GM18507 (cell line): ENCODE measurements at places on chromosomes 5 and 9.

DNA sequence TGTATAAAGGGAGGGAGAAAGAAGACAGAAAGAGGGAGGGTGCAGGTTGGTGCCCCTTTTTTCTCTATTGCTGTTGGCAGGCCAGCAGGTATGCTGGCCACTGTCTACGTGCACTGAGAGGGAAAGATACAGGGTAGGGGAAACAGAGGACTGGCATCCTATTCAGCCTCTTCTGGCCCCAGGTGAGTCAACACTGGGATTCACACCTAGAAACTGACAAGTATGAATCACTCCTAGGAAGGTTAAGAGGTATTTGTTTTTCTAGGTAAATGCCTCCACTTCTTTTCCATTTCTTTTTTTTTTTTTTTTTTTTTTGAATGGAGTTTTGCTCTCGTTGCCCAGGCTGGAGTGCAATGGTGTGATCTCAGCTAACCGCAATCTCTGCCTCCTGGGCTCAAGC is 2.8 kb upstream of the UBAP1 start:
- no peak for DNase-seq

DNA sequence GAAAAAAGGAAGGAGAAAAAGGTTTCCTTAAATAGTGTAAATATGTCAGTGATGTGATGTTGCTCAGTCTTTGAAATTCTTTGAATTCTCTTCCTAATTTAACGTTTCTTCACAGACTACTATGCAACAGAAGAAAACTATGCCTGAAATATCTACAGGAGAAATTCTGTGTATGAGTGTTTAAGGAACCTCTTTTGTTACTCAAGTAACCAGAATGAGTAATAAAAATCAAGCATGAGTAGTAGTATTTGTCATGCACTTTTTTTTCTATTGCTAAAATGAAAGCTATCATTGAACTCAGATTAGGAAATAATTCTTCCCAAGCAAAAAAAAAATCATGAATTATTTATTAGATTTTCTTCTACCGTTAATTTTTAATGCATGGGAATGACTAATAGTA is 20.3 kb upstream of the THG1L start:
- DNase-seq = no peak

DNA sequence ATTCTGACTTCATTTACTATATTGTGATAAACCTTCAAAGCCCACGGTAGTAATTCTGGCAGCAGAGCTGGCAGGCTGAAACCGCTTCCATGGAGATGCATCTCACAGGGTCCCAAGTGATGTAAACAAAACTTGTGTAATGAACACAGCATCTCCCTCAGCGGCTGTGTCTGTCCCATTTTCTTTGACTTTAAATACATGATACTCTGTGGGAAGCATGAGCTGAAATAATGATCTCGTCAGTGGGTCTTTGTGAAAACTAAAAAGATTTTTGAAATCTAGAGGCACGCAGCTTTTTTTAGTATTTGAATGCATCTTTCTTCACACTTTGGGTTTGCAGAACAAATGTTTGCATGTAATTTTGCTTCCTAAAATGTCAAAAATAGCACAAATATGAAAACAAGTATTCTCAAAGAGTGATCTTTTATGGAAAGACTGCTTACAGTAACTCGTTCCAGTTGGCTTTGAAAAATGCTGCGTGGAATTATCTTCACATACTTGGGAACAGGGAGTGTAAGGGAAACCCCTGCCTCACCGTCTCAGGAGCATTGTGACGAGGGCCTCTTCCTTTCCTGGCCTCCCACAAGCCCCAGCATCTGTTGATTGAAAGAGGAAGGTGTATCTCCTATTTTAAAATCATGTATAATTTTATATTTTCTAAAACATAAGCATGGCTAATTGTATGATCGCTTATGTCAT is 18.1 kb upstream of the LPCAT1 start:
- no peak for DNase-seq

GRCh38 chr5:150057996-150058395 is 28.4 kb downstream of the CSF1R start:
- DNase-seq = no peak

GRCh38 chr5:126851501-126852011 is 74.6 kb downstream of the LMNB1 start:
- no peak for DNase-seq

- DNase-seq = no peak
Observed at GRCh38 chr9:127411122-127411521, 13.1 kb upstream of the ZNF79 start.

- no peak for DNase-seq
Observed at GRCh38 chr9:69264526-69264925, 60.5 kb upstream of the ENTREP1 start.

DNA sequence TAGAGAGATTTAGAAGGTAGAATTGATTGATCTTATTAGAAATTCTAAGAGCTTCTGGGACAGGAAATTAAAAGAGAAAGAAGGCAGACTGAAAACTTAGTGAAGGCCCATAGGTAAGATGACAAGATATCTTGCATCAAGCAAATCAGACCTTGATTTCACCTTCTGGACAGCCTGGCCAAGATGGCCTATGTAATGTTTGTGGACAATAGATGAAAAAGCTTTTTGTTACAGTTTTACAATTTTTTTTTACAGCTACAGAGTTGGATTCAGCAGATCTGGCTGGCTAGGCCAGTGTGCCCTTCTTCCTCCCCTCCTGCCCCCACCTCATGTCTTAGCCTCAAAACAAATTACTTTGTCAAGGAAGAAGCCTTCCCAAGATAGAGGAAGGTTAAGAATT is 21.6 kb upstream of the HEMGN start:
- DNase-seq = no peak
